ENCODE measurements at places on chromosomes 6 and 20. TPM values are rescaled to one million over a fixed set of nuclear protein-coding genes. Genes with fewer than 3 reads are reported as not detected.

GRCh38 chr6:112173221-112173804 is 81.1 kb downstream of the LAMA4 start:
- DNase-seq = no peak

DNA sequence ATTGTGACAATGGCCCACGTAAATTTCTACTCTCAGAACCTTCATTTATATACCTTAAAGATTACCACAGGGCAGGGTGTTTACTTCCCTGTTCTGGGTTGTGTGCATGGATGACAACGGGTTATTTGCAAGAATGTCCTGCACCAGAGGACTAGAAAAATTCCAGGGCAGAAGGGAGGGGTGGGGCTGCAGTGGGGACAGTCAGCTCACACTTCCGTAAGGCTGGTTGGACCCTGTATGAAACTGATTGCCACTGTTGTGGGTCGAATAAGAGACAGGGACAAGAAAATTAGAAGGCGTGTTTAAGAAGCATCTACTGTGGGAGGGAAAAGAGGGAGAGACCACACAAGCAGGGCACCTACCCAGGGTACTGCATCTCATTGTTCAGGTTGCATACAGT is 96.5 kb downstream of the SNAP25 start:
- no peak for DNase-seq

GRCh38 chr6:150881911-150882481 is 16.5 kb downstream of the MTHFD1L start:
- DNase-seq = no peak

SCRT2 gene
- not detected for total RNA-seq

MDFI gene
- total RNA-seq = 148 TPM

All from mesothelial cell of epicardium (in vitro differentiated cells).